ENCODE measurements at places on chromosomes 5 and 9. TPM values are rescaled to one million over a fixed set of nuclear protein-coding genes. Genes with fewer than 3 reads are reported as not detected.

- peak; percentile 57 for DNase-seq
Observed at GRCh38 chr5:128674837-128675446, 136.9 kb upstream of the FBN2 start.

DNA sequence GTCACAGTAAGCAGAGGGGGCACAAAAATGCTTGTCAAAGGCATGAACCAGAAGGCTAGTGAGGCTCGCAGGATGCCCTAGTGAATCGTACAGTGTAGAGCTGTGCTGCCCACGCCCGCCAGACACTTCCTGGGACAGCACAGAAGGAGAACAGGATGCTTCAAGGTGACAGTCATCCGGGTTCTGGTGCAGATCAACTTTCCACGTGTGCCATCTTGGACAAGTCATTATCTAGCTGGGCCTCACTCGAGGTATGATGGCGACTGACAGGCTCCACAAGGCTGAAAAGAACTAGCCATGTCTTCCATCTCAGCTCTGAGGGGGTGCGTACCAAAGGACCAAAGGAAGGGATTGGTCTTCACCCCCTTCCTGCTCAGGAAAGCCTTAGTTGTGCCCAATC is 14.0 kb downstream of the SPRY4 start:
- no peak for DNase-seq

DNA sequence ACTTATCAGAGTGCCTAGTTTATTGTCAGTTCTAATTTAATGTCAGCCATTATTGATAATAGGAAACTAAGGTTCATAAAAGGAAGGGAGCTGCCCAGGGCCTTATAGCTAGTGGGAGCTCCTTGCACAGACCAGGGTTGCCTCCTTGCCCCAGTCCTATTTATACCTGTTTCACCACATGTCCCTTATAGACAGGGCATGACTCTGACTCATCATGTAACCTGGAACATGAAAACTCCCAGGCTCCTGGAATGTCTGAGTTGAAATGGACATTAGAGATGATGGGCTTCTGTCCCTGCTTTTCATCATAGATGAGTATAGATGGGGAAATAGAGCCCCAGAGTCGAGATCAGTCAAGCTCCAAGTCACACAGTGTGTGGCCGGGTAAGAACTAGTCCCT is 21.1 kb downstream of the FAT2 start:
- no peak for DNase-seq

ANKRD20A1 gene
- 0.18 TPM for total RNA-seq

DNA sequence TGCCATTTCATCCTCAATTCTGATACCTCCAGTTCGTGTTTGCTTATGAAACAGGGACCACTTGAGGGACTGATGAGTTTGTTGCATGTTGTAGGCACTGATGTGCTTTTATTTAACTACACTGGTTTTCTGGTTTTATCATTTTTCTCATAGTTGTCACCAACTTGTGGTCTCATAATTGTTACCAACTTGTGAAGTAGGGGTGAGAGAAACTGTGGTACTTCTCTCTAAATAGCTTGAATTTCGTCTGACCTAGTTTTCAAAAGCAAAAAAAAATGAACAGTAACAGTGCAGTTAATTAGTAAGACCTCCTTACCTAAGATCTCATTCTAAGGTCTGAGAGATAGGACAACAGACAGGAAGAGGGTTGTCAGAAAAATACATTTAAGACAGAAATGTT is 78.0 kb downstream of the ANXA2R start:
- DNase-seq, result no peak

DNA sequence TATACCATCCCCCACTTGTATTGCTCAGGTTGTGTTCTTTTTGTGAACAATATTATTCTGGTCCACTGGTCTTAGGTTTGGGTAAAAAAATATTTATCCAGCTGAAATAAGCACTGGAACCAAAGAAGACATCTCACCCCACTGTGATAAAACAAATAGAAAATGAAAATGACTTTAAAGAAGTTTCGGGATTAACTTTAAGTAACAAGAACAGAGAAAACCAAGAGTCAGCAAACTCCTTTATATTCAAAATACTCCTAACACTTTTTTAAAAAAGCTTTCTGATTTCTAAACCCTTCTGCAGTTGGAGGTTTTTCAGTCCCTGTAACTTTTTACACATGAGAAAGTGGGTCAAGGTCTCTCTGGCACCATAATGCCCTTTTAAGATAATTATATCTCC is 273.9 kb upstream of the CDH10 start:
- no peak for DNase-seq

- no peak for DNase-seq
Observed at GRCh38 chr5:140342287-140342686, 4.1 kb downstream of the HBEGF start.

DNA sequence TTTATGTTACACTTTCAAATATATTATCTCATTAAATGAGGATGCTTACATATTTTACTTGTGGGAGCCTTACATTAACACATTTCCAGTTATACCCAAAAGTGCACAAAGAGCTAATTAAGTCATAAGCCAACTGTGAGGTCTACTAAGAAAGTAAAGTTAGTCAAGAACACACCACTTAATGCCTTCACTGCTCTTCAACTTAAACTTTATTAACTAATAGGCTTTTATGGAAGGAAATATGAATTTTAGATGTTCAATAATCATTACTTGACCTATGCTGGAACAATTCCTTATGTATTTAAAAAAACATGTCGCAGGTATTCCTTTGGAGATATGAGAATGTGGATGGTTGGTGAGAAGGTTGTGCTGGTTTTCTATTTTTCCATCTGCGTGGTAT is 3.4 kb downstream of the ST8SIA4 start:
- DNase-seq, result no peak

GOLM1 gene
- 54.8 TPM for total RNA-seq

DNA sequence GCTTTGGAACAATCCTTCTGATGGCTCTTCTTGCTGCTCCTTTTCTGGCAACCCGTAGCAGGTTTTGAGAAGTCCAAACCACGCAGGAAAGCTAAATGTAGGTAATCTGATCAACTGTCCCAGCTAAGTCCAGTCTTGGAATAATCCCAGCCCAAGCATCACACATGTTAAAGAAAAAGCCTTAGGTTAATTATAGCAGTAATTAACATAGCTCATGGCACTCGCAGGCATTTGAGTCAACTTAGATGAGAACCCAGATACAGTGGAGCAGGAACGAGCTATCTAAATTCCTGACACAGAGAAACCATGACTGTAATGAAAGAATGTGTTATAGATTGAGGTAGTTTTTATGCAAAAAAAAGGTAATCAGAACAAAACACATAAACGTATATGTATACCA is 844.8 kb downstream of the CDH9 start:
- no peak for DNase-seq
